ENCODE measurements at places on chromosomes 1 and 21.

DNA sequence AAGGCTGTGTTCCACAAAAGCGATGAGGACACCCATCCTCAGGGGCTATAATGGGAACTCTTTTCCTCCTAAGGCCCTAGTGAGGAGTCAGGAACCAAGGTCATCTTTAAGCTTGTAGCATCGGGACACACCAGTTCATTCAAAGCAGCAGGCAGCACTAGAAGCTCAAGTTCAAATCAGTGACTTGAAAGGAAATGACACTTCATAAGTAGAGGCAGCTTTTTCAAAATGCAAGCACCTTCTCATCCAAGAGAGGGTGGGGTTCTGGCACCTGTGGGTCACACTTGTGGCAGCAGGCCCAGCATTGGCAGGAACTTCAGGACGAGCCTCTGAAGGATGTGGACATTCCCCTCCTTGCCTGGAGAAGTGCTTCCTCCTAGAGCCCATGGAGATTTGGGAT, 496.3 kb downstream of the KIF26B start:
- no peak for DNase-seq

DNA sequence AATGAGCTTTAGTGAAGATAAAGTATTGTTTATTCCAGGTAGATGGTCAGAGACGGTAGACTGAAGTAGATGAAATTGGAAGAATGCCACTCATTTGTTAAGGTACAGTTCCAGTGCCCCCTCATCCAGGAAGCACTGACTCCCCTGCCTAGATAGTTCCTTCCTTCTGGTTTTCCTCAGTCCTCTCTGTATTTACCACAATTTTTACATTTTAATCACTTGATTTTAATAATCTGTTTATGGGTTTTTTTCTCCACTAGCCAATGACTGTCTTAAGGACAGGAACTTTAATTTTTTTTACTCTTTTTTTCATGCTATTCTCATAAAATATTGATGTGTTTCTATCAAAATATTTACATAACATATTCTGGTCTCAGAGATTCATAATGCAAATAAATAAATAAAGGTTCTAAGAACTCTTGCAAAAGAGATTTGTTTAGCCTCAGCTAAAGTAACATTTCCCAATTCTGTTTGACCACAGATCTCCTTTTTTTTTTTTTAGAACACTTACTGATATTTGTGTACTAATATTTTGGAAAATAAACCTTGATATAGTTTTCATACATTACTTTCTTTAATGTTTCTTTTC, 651.6 kb downstream of the PLPP3 start:
- no peak for DNase-seq

GRCh38 chr21:29258626-29259338, 39.9 kb upstream of the BACH1 start:
- DNase-seq: no peak

DNA sequence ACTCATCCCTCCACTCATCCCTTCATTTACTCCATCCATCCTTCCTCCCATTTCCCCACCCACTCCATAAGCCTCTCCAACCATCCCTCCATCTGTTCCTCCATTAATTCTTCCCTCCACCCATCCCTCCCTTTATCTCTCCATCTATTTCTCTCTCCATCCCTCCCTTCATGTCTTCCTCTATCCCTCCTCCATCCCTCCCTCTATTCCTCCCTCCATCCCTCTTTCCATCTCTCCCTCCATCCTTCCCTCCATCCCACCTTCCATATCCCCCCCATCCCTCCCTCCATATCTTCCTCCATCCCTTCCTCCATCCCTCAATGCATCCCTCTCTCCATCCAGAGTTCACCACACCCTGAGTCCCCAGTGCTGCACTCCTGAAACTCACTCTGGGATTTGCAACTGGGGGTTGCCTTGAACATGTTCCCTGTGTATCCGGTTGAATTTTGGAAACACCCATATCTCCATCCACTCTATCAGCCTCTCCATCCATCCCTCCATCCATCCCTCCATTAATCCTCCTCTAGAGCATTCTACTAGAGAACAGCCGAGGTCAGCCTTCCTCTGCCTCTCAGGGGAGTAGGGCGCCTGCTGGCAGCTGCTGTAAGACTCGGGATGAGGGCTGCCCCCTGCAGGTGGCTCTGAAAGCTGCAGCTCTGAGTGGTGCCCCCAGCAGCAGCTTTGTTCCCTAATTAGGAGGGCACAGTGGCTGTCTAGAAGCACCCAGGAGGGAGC, 39.4 kb downstream of the ABCG1 start:
- peak; percentile 86 for DNase-seq

GRCh38 chr1:214445831-214446614, 105.4 kb downstream of the PTPN14 start:
- no peak for DNase-seq

DNA sequence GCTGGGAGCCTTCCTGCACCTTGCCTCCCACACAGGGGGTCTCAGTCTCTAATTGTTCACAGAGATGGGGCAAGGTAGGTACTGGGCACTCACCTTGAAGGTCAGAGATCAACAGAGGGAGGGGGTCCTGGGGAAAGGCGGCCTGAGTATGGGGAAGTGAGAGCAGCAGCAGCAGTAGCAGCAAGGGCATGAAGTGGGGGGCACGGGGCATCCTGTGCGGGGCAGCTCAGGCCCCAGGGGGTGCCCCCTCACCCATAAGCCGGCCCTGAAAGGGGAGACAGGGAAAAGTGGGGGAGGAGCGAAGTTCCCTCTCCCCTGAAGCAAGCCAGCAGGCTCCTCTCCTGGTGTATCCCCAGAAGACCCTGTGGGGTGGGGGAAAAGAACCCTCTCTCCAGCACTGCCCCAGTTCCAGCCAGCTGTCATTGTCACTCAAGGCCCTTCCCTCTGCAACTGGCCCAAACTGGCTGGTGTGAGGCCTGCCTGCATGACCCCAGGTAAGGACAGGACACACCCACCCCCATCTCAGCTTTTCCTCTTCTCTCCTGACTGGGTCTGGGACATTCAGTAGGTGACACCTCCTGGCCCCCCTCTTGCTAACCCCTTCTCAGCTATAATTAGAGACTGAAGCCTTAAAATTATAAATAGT, 3.9 kb downstream of the SEMA6C start:
- DNase-seq: no peak
